ENCODE measurements at places on chromosomes 16 and 17.

DNA sequence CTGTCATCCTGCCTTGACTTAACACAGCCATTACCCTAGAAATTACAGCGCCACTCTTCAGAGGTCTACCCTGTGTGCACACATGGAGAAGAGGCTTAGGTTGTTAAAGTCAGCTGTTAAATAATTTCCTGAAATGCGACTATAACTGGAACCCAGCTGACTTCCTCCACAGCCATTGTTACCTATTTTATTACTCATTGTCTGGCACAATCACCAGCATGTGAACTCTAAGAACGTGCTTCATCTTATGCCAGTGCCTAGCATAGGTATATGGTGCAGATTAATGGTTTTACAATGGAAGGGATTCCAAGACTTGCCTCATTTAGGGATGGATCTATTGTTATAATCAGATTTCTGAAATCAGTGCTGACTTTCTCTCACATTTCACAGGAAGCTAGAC is 11.9 kb downstream of the RDM1 start:
- DNase-seq, result no peak

DNA sequence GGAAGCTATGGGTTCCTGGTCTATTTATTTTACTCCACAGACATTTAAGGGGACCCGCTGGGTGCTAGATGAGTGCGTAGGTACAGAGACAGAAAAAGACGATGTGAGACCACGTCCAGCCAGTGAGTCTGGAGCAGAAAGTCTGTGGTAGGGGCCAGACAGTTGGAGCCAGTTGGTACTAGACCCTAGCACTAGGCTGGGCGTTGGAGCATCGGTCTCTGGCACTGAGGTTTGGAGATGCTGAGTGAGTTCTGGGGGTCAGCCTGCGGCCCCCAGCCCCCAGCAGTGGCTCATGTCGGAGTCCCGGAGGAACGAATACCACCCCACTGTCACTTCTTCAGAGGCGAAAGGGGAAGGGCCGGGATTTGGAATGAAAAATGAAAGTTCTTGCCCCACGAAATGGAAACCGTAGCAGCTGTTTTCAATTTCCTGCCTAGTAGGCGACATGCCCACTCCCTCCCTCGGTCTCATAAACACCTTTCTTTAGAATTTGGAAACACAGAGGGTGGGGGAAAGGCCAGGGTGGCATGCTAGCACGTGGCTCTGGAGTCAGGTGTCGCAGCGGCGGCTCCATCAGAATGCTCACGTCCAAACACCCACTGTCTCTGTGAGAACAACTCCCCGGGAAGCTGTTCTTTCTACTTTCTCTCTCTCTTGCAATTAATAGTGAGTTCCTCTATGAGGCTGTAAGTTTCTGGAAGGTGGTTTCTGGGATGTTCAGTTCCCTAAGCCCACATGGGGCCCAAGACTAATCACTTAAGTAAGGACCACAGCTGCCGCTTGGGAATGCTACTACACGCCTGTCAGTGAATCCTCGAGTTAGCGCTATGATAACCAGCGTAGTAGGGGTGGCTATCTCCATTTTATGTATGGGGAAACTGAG is 96.8 kb downstream of the IRF8 start:
- DNase-seq, result no peak

DNA sequence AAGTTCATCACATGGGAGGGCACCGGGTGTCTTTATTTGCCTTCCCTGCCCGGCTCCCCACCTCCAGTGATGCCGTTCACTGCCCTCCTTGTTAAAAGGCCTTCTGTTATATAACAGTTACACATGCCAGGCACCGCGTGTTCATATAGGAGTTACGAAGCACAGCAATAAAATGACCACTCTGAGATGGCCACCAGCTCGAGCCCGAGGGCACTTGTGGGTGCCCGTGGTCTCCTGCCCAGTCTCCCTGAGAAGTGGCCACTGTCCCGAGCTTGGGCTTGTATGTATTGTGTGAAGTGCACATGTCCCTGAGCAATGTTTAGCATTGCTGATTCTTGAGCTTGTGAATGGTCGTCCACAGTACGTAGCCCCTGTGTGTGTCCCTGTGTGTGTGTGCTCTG is 355.6 kb downstream of the SEC14L1 start:
- DNase-seq, result no peak

GRCh38 chr17:28170771-28171170 is 128.3 kb downstream of the NLK start:
- no peak for DNase-seq

GRCh38 chr16:72787130-72787513 is 260.8 kb downstream of the ZFHX3 start:
- no peak for DNase-seq

DNA sequence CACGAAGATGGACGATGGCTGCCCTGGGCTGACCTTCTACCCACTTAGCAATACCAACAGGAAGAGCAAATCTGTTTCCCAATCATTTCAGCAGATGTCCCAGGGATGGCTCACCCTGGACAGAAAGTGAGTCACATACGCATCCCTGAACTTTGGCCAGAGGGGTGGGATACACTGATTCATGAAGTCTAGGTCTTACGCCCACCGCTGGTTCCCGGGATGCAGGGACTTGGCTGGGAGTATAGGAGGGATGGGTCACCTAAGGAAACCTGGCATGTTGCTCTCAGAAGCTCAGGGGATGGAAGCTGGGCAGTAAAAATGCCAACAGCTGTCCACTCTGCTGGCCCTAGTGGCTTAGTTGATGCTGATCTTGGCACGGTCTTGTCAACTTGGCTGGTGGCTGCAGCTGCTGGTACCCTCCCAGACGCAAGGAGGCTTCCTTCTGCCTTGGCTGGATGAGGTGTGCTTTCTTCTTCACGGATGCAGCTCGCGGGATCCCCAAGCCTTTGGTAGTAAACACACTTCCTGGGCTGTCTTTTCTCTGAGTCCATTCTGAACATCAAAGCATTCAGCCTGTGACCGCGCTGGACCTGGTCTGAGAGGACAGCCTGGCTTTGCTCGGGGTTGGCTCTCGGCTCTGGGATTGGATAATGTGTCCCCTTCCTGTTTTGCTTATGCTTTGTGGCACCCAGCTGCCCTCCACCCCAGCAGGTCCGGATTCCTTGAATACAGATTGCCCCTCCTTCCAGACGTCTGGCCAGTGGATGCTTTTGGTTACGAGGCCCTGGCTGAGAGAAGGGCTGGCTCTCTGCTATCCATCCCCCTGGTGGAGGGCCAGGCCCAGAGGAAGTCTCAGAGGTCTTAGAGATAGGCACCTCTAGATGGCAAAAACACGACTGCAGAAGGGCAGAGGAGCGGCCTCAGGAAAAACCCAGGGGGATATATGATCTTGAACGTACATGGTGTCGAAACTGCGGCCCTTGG is 71.5 kb downstream of the RAP1GAP2 start:
- no peak for DNase-seq

GRCh38 chr16:12613131-12613991 is 190.3 kb downstream of the CPPED1 start:
- DNase-seq, result no peak

- no peak for DNase-seq
Measured at GRCh38 chr17:7916385-7916682, 245 bp upstream of the RNF227 start.

- no peak for DNase-seq
Measured at GRCh38 chr16:19236561-19237209, 48.8 kb upstream of the CLEC19A start.

- no peak for DNase-seq
Measured at GRCh38 chr16:10558746-10559641, 21.4 kb downstream of the EMP2 start.

- DNase-seq, result no peak
Measured at GRCh38 chr17:75289832-75290337, 652 bp upstream of the SLC25A19 start.

- no peak for DNase-seq
Measured at GRCh38 chr16:72902206-72902605, 145.7 kb downstream of the ZFHX3 start.

DNA sequence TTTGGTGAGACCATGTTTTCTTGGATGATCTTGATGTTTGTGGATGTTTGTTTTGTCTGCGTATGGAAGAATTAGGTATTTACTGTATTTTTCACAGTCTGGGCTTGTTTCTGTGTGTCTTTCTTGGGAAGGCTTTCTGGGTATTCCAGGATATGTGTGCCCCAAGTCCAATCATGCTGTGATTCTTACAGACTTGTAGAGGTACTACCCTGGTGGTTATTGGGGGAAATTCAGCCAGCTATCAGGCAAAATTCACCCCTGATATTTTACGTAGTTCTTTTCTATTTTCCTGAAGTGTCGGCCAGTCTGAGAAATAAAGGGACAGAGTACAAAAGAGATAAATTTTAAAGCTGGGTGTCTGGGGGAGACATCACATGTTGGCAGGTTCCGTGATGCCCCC is 33.4 kb upstream of the ARL4D start:
- no peak for DNase-seq
